ENCODE measurements at places on chromosomes 16 and 17.

DNA sequence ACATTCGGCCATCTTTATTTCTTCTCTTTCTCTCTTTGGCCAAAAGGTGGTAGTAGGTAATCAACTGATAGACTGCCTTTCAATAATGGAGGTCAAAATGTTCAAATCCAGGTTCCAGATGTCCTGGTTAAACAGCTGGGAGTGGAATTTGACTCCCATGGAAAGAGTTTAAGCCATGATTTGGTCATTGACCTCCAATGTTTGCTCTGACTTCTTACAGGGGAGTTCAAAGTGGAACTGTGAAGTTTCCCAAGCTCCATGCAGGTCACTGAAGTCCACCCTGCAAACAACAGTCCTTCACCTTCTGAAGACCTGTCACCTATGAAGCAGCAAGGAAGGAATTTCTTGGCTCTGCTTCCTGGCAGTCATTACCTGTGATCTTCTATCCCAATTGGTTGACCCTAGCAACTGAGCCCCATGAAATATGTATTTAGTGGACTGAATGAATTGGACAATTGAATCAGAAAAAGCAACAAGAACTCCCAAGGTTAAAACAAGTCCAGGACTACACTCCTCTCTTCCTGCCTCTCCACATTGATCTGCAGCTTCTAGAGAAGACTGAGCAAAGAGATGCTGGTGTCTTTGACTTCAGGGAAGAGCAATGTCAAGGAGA is 28.0 kb upstream of the SOX9 start:
- no peak for DNase-seq

GRCh38 chr16:73746554-73746953 is 550.1 kb upstream of the PSMD7 start:
- DNase-seq, result no peak

DNA sequence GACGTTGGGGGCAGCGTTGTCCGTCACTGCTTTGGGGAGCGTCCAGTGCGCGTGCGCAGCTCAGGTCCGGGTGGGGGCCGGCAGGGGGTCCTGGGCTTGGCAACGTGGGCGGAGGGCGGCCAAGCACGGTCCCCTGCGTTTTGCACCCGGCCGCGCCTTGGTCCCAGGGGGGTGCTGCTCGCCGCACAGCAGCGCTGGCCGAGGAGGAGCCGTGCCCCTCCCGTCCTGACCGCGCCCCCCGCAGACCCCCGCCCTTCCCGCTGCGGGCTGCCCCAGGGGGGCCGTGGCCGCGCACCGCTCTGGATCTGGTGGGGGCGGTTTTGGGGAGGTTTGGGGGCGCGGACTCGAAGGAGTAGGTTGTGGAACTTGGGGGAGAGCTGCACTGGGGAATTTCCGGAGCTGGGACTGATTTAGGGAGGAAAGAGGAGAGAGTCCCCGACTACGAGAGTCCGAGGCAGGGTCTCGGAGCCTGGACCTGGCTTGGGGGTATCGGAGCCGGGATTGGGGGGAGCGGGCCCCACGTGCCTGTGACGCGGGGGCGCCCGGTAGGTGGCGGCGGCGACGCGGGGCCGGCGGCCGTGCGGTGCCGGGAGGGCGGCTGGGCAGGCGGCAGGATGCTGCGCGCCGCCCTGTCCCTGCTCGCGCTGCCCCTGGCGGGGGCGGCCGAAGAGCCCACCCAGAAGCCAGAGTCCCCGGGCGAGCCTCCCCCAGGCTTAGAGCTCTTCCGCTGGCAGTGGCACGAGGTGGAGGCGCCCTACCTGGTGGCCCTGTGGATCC is at the start of gene SLC9A5:
SLC9A5 (plus strand) TSS at position 579 of the 777 bp plus-strand sequence; CDS start at position 615, 36 bp downstream.
- no peak for DNase-seq

DNA sequence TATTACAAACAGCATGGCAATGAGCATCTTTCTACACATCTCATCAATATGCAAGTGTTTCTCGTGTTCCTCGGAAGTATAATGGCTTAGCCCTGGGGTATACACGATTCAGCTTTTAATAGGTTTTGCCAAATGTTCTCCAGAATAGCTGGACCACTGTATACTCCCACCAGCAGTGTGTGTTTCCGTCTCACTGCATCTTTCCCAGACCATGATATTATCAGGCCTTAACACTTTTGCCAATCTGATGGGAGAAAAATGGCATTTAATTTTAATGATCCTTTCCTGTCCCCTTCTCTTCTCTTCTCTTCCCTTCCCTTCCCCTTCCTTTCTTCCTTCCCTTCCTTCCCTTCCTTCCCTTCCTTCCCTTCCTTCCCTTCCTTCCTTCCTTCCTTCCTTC is 30.8 kb downstream of the PRKCB start:
- DNase-seq, result no peak

- no peak for DNase-seq
Measured at GRCh38 chr17:57534863-57535248, 210.2 kb downstream of the CCDC182 start.

GRCh38 chr16:73228649-73229048 is 180.7 kb upstream of the ZFHX3 start:
- DNase-seq, result no peak

- DNase-seq, result no peak
Measured at GRCh38 chr17:1744551-1745512, 2.2 kb downstream of the SERPINF2 start.

GRCh38 chr16:49355933-49356665 is 17.5 kb upstream of the C16orf78 start:
- DNase-seq, result no peak

GRCh38 chr17:7016886-7017826 is 4.7 kb downstream of the RNASEK start:
- DNase-seq, result no peak
